Activated gamma-delta T cell treated with Interleukin-2 at 50 U/mL for 16 hours (primary cell): ENCODE measurements at places on chromosomes 4 and X.

DNA sequence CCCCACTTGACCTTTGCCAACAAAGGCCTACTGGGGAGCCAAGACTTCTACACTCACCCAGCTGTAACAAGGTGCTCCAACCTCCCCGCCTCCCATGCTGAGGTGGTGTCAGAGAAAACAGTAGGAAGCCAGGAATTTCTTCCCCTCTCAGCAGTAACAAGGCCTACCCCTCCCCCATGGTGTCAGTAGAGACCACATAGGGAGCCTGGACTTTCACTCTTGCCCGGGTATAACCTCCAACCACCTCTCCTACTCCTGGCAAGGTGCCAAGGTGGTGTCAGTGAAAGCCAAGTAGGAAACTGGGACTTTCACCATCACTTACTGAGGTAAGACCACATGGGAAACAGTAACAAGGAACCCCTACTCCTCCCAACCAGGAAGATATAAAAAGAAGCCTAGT is 93.1 kb downstream of the SLC16A2 start:
- no peak for DNase-seq

GRCh38 chr4:128768373-128768996 is 41.0 kb upstream of the JADE1 start:
- DNase-seq = no peak

- peak; percentile 14 for DNase-seq
Observed at GRCh38 chrX:66012094-66012534, 27.8 kb downstream of the VSIG4 start.

GRCh38 chr4:56132835-56133234 is 184.1 kb downstream of the CEP135 start:
- DNase-seq = no peak

DNA sequence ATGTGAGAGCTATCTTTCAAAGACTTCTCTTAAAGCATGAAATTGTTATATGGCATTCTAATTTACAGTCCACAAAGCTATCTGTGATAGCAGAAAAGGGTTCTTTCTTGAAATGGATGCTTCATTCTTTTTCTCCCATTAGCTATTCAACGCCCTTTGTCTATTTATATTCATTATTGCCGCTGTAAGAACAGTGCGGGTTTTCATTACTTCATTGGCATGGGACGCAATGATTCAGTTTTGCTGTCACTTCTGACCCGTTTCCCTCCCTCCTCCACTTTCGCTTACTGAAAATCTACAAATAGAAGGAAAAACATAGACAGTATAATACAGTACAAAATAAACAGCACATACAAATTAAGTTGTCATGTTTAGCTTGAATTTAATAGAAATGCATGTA is 394.6 kb downstream of the PCDH7 start:
- no peak for DNase-seq

GRCh38 chrX:13487731-13488505 is 81.5 kb upstream of the EGFL6 start:
- DNase-seq = peak; percentile 40

GRCh38 chrX:29422034-29422433 is 793.3 kb upstream of the MAGEB2 start:
- DNase-seq = no peak

DNA sequence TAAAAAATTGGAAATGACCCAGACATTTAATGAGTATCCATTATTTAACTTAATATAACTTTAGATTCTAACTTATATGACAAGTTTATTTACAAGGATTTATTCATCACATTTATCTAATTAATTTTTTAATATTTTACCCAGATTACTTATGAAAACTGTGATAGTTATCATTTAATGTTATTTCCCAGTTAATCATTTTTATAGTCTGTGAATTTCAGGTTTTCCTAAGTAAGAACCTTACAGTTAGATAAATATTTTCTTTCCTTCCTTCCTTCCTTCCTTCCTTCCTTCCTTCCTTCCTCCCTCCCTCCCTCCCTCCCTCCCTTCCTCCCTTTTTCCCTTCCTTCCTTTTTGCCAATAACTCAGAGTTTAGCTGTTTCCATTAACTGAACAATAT is 14.8 kb upstream of the FHDC1 start:
- no peak for DNase-seq

DNA sequence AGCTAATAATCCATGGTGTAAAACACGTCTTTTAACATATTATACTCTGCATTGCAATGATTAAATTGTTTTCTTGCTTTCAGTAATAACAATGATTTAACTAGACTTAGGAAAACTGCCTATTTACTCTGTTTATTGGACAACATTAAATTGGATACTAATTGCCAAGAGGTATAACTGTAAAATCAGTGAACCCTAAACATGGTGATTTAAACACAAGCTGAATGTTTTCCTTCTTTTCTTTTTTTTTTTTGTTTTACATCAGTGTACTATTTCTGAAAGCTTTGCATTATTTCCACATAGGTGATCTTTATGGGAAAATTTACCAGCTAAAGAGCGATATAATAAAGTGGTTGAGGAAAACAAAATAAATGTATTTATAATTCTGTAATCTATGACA is 276.7 kb downstream of the PCDH7 start:
- no peak for DNase-seq

GRCh38 chrX:50456712-50457484 is 13.7 kb downstream of the DGKK start:
- no peak for DNase-seq
